H1 (cell line): ENCODE measurements at places on chromosomes 6 and 20. TPM values are rescaled to one million over a fixed set of nuclear protein-coding genes. Genes with fewer than 3 reads are reported as not detected.

DNA sequence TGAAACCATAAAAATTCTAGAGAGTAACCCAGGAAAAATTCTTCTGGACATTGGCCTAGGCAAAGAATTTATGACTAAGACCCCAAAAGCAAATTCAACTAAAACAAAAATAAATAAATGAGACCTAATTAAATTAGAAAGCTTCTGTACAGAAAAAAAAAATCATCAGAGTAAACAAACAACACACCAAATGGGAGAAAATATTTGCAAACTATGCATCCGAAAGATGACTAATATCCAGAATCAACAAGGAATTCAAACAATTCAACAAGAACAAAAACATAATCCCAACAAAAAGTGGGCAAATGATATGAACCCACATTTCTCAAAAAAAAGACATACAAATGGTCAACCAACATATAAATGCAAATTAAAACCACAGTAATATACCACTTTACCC, 242.6 kb upstream of the CDYL start:
- no peak for DNase-seq
- H3K27me3 ChIP-seq, result no peaks in the 10 kb centered on the region
- no peak overlapping the region for H3K27ac ChIP-seq
- H3K4me1 ChIP-seq, result no peaks in the 10 kb centered on the region
- no peaks in the 10 kb centered on the region for H3K36me3 ChIP-seq
- no peak overlapping the region for H3K4me3 ChIP-seq

- H3K27ac ChIP-seq, result no peak overlapping the region
- DNase-seq, result no peak
- no peak overlapping the region for H3K4me3 ChIP-seq
- H3K27me3 ChIP-seq, result no peaks in the 10 kb centered on the region
- no peaks in the 10 kb centered on the region for H3K4me1 ChIP-seq
These were observed 117.9 kb upstream of the THBS2 start for GRCh38 chr6:169371344-169372127.

Gene DEF6
- 3.3 and 4.8 TPM in 2 replicates for polyA plus RNA-seq

Gene BPI
- polyA plus RNA-seq, result not detected in 2 replicates

DNA sequence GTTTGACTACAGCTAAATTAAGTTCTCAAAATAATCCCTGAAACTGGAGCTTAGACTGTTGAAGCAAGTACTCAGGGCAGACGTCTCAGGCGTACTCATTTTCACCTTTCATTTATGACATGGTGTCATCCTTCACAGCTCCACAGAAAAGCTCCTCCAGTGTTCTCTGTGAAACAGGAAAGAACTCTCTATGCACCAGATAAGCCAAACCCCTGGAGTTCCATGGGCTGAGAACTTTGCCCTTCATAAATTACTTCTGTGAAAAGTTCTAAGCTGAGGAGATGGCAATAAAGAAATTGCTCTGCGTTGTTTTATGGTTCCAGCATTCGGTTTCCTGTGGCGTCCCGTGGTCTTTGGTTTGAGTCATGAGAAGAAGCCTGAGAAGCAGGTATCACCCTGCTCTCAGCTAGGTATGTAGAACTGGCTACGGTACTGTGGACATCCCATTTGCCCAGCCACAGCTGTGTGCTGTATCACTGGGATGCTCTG, 20.2 kb upstream of the RREB1 start:
- H3K4me3 ChIP-seq, result no peak overlapping the region
- H3K36me3 ChIP-seq, result no peaks in the 10 kb centered on the region
- H3K27me3 ChIP-seq, result no peaks in the 10 kb centered on the region

DNA sequence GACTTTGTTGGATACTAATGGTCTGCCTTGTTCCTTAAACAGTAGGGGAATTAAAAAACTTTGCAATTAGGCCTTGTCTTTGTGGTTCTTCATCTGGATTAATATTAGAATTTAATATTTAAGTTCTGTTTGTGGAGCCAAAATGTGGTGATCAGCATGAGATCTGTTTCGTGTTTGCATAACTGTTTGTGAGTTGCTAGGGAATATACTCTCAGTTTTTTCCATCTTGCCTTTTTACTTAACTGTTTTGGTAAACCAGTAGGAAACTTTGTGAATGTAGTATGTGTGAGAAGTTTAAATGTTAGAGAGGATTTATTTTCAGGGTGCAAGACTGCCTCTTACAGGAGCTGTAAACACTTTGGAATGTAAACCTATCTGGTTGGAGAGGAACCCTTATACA, 35.6 kb downstream of the LRRC1 start:
- no peaks in the 10 kb centered on the region for H3K27me3 ChIP-seq
- no peak for DNase-seq
- H3K36me3 ChIP-seq, result no peaks in the 10 kb centered on the region
- no peak overlapping the region for H3K27ac ChIP-seq
- H3K4me3 ChIP-seq, result no peak overlapping the region

GRCh38 chr6:20463396-20463795, 61.7 kb downstream of the E2F3 start:
- no peak for DNase-seq
- H3K36me3 ChIP-seq, result no peaks in the 10 kb centered on the region
- no peaks in the 10 kb centered on the region for H3K27me3 ChIP-seq
- no peak overlapping the region for H3K4me3 ChIP-seq
- no peak overlapping the region for H3K27ac ChIP-seq
- H3K4me1 ChIP-seq, result peaks cover 3% of the 10 kb centered on the region; the same call in 1 of the 2 replicates

DNA sequence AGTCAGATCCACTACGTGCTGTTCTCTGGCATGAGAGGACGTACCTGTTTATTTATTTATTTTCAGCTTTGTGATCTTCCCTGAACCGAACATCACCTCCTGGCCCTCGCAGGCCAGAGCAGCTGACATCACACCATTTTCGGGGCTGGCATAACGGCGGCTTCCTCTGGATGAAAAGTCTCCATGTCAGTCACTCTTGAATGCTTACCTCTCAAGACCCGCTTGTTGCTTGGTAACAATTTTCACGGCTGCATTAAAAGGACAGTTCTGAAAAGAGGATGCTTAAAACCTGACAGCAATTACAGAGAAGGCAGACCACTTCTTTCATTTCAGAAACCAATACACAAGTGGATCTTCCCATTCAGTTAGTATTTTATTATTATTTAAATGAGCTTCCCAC, 159.8 kb upstream of the CDH4 start:
- no peaks in the 10 kb centered on the region; the same call in none of the 2 replicates for H3K4me1 ChIP-seq
- H3K27ac ChIP-seq, result no peak overlapping the region
- H3K27me3 ChIP-seq, result peaks cover 11% of the 10 kb centered on the region
- H3K36me3 ChIP-seq, result no peaks in the 10 kb centered on the region

DNA sequence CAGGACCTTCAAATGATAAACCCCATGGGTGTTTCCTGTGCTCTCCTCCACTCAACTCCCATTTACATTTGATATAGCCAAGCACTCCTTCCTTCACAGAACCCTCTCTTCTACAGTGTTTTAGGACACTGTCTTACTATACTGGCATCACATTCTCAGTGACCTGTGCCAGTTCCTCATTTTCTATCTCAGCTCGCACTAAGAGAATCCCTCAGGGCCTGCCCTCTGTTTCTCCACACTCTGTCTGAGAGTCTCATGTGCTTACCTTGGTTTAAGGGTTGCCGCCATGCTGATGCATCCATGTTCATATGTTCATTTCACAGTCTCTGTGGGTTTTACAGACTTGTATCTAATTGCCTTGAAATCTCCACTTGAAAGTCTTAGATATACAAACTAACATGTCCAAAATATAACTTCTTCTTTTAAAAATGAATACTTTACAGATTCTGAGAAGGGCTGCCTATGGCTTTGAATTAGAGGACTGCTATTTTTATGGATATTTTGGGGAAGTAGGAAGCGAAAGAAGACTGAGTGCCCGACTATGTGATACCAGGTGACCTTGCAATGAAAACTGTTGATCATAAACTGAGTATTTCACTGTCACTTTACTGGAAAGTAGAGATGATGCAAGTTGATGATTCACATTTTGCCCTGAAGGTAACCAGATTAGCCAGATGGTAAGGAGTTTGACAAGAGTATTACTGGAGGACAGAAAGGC, 153.1 kb upstream of the SIM1 start:
- no peaks in the 10 kb centered on the region for H3K4me1 ChIP-seq
- no peak for DNase-seq
- H3K4me3 ChIP-seq, result no peak overlapping the region

GRCh38 chr6:129615020-129615419, 95.0 kb downstream of the ARHGAP18 start:
- no peak for DNase-seq
- no peaks in the 10 kb centered on the region for H3K27me3 ChIP-seq
- H3K27ac ChIP-seq, result no peak overlapping the region

GRCh38 chr6:35236223-35236622, 22.5 kb downstream of the SCUBE3 start:
- no peak for DNase-seq
- no peaks in the 10 kb centered on the region for H3K36me3 ChIP-seq
- H3K27ac ChIP-seq, result no peak overlapping the region
- no peak overlapping the region for H3K4me3 ChIP-seq

DNA sequence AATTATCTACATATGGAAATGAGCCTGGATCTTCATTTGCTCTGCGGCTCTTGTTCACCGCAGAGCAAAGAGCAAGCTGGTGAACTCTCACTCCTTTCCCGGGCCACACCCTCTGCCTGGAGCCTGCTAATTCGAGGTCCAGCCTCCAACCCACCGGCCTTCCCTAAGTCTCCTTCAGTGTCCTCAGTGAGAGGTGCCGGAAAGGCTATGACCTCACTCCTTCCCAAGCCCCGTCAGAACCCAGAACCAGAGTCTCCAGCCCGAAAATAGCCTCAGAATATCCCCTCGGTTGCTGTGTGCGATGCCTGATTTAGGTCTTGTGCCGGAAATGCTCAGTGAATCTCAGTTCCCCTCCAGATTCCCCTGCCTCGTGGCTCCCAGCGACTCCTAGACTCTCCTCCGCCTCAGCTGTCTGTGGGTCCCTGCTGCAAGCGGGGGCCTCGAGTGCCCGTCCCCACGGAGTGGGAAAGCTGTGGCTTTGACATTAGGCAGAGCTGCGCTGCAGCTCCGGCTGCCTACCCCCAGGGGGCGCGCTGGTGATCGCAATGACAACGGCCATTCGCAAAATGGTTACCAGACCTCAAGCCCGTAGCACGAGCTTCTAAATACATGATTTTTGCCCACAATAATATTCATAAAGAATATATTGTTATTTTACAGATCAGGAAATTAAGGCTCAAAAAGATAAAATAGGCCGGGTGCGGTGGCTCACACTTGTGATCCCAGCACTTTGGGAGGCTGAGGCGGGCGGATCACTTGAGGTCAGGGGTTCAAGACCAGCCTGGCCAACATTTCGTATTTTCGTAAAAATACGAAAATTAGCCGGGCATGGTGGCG, 4.1 kb upstream of the BNIP5 start:
- H3K27ac ChIP-seq, result no peak overlapping the region
- peaks cover 1% of the 10 kb centered on the region; the same call in 1 of the 2 replicates for H3K27me3 ChIP-seq
- DNase-seq, result peak; percentile 87
- peak overlapping the region; percentile 53 for H3K4me3 ChIP-seq

GRCh38 chr6:1131285-1132079, 180.4 kb upstream of the FOXQ1 start:
- no peaks in the 10 kb centered on the region for H3K36me3 ChIP-seq
- no peaks in the 10 kb centered on the region for H3K27me3 ChIP-seq
- no peak overlapping the region for H3K27ac ChIP-seq
- H3K4me1 ChIP-seq, result no peaks in the 10 kb centered on the region
- no peak for DNase-seq

GRCh38 chr6:158174514-158174913, 6.4 kb downstream of the GTF2H5 start:
- no peak for DNase-seq
- no peak overlapping the region for H3K4me3 ChIP-seq
- H3K4me1 ChIP-seq, result peaks cover 3% of the 10 kb centered on the region; the same call in 1 of the 2 replicates
- H3K36me3 ChIP-seq, result no peaks in the 10 kb centered on the region
- no peaks in the 10 kb centered on the region for H3K27me3 ChIP-seq
- H3K27ac ChIP-seq, result no peak overlapping the region

Gene DBNDD2
- polyA plus RNA-seq, result 95.5 and 96.3 TPM in 2 replicates

Gene SOBP
- 0.45 and 0.55 TPM in 2 replicates for polyA plus RNA-seq

GRCh38 chr20:910870-911770, 5.0 kb downstream of the ANGPT4 start:
- no peaks in the 10 kb centered on the region for H3K36me3 ChIP-seq
- no peak for DNase-seq
- no peaks in the 10 kb centered on the region for H3K27me3 ChIP-seq
- no peak overlapping the region for H3K27ac ChIP-seq
- H3K4me1 ChIP-seq, result peaks cover 6% of the 10 kb centered on the region

- no peaks in the 10 kb centered on the region for H3K36me3 ChIP-seq
- no peak for DNase-seq
- no peaks in the 10 kb centered on the region for H3K27me3 ChIP-seq
- H3K4me3 ChIP-seq, result no peak overlapping the region
- no peak overlapping the region for H3K27ac ChIP-seq
- peaks cover 6% of the 10 kb centered on the region for H3K4me1 ChIP-seq
These were observed 66.5 kb upstream of the IER3 start for GRCh38 chr6:30810813-30811339.

DNA sequence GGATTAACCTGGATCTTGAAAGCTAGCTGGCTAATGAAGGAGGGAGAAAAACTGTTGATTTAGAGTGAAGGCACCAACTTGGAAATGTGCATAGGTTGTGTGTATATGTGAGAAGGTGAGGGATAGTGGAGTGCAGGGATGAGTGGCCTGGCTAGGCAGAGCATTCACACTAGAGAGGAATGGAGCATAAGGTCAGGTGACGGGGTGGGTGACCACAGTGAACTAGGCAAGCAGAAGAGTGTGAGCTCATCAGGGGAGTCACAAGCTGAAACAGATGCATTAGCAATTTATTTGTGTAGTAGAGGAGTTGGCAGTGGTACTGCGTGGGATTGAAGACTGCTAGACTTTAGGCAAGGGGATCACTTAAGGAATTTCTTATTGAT, 10.5 kb downstream of the ANKRD66 start:
- no peaks in the 10 kb centered on the region for H3K27me3 ChIP-seq
- no peak for DNase-seq
- no peaks in the 10 kb centered on the region for H3K36me3 ChIP-seq
- H3K4me3 ChIP-seq, result no peak overlapping the region
- no peak overlapping the region for H3K27ac ChIP-seq

DNA sequence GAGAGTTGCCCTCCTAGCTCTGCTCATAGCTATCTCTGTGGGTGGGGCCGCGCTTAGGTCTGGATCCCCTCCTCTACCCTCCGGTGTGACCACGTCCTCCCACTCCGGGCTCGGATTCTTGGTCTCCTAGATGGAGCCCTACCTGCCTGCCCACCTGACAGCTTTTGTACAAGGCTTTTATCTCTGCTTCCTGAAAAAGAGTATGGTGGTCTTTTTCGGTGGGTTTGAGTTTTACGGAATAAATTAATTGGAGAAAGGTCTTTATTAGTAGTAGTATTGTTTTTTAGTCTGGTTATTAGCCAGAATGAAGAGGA, 773 bp downstream of the SMAP1 start:
- H3K36me3 ChIP-seq, result no peaks in the 10 kb centered on the region
- no peak overlapping the region for H3K27ac ChIP-seq
- peaks cover 3% of the 10 kb centered on the region for H3K4me1 ChIP-seq
- H3K4me3 ChIP-seq, result peak overlapping the region; percentile 84

Gene COL12A1
- polyA plus RNA-seq, result 1.4 TPM in 2 replicates

GRCh38 chr6:168533414-168533813, 92.4 kb downstream of the SMOC2 start:
- no peaks in the 10 kb centered on the region for H3K27me3 ChIP-seq
- H3K4me3 ChIP-seq, result no peak overlapping the region
- no peaks in the 10 kb centered on the region for H3K36me3 ChIP-seq
- H3K4me1 ChIP-seq, result no peaks in the 10 kb centered on the region
- H3K27ac ChIP-seq, result no peak overlapping the region

Gene UBD
- polyA plus RNA-seq, result 0.23 TPM in 1 of 2 replicates, not detected in the other

GRCh38 chr6:7134999-7135745, 27.4 kb downstream of the RREB1 start:
- H3K4me1 ChIP-seq, result peaks cover 13% of the 10 kb centered on the region
- no peaks in the 10 kb centered on the region for H3K27me3 ChIP-seq
- H3K27ac ChIP-seq, result no peak overlapping the region
- no peaks in the 10 kb centered on the region for H3K36me3 ChIP-seq
- no peak for DNase-seq

Gene NRN1
- polyA plus RNA-seq, result 0.06 and 0.11 TPM in 2 replicates
